ENCODE measurements at places on chromosomes 4 and X.

DNA sequence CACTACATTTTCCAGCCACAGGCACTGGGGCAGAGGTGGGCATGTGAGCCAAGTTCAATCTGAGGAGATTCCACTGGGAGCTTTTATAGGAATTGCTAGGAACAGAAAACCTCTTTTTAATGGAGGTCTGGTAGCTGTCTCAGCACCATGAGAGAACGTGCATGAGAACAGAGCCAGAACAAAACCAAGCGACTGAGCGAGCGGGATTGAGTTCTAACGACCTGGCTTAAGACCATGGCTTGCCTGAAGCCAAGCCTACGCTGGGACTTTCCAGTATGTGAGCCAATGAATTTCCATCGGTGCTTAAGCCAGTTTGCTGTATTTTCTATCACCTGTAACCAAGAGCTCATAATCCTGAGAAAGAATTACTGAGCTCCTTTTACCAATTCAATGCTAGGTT, 183.7 kb downstream of the NR3C2 start:
- no peak for DNase-seq

- DNase-seq = no peak
These were observed 15.9 kb downstream of the CTAG1A start for GRCh38 chrX:154600759-154601374.

DNA sequence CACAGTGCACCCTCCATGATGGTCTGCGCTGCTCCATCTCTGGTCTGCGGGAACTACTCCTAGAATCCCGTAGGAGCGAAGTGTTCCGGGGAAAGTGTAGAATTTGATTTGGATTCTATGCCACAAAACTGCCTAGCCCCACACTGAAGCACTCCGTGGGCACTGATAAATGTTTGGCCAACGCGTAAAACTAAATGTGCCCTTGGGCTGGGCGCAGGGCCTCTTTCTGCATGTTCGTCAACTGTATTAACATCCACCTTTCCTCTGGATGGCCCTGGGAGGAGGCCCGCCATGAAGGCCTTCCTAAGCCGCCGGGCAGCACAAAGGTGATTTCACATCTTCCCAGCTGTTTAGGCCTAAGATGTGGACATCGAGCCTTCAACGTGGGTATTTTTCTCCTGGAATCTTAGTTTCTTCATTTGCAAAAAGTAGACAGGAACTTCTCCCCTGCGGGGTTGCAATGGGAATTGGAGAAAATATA, 2.6 kb downstream of the MSX1 start:
- no peak for DNase-seq

- no peak for DNase-seq
These were observed 243.0 kb upstream of the TRAM1L1 start for GRCh38 chr4:117328333-117328732.

DNA sequence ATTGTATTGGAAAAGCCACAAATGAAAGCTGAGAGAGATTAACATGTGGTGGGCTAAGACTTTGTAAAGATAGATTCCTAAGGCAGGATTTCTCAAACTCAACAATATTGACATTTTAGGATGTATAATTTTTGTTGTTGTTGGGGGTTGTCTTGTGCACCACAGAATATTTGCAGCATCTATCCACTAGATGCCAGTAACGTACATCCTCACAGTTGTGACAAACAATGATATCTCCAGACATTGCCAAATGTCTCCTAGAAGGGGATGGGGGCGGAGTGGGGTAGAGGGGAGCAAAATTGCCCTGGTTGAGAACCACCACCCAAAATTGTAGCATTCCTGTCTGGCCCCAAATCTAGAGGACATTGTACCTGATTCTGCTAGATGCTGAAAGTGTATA, 14.7 kb upstream of the CBR4 start:
- peak; percentile 57 for DNase-seq

DNA sequence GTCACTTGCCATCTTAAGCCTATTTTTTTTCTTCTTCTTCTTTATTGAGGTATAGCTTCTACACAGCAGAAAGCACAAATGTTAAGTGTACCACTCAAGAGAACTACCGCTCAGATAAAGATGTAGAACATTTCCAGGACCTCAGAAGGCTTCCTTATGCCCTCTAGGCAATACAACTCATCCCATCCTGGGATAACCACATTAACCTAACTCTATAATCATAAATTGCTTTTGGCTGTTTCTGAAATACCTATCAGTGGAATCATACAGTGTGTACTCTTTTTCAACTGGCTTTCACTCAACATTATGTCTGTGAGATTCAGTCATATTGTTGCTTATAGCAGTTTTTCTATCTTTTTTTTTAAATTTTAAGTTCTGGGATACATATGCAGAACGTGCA, 51.7 kb downstream of the ARFIP1 start:
- no peak for DNase-seq

GRCh38 chr4:57465321-57466056, 355.3 kb upstream of the IGFBP7 start:
- no peak for DNase-seq

GRCh38 chrX:30373951-30374350, 64.8 kb upstream of the NR0B1 start:
- DNase-seq = no peak

DNA sequence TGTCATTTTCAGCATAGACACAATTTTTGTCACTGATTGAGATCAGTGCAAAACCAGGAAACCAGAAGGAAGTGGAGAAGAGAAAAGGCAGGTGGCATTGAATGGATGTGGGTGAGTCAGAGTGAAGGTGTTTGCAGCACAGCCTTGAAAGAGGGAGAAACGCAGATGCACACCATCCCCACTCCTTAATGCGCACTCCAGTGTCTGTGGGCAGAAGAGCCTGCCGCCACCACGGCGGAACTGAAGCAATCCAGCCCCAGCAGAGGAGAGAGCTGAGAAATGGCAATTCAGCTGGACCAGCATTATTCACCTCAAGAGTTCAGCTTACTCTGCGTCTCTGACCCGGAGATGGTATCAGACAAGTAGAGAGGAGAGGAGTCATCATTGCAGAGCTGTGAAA, 393.1 kb upstream of the FRG1 start:
- DNase-seq = no peak

- DNase-seq = no peak
These were observed 77.1 kb downstream of the EIF4E start for GRCh38 chr4:98851806-98852205.

DNA sequence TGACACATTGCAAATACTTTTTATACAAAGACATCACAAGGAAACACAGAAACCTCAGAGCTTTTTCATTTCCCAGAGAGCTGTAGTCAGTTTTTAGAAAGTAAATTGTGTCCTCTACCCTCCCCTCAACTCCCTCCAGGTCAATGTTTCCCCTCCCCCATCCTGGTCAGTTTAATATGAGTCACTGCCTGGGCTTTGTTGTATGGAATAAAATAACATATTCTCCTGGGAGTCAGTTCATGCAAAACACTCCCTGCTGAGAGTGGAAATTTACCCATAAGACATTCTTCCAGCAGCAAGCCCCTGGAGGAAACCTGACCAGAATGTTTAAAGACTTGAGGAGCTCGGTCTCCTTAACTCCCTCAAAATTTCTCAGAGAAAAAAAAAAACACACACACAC, 270.1 kb upstream of the LDB2 start:
- no peak for DNase-seq

DNA sequence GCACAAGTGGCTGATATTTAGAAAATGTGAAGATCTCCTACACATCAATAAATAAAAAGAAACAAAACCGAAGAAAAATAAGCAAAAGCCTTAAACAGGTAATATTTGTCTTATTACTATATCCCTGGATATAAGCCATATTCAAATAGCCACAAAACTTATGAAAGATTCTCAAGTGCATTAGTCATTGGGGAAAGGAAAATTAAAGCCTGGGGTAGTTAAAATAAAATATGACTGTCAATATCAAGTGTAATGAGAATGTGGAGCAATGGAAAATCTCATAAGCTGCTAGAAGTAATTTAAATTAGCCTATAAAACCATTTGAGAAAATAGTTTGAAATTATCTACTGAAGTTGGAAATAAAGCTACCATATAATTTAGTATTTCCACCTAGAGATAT, 399.9 kb downstream of the GASK1B start:
- DNase-seq = no peak

- no peak for DNase-seq
These were observed 28.8 kb upstream of the GRIA3 start for GRCh38 chrX:123155327-123155726.

GRCh38 chr4:180456928-180457327, 1786.3 kb upstream of the TENM3 start:
- no peak for DNase-seq

DNA sequence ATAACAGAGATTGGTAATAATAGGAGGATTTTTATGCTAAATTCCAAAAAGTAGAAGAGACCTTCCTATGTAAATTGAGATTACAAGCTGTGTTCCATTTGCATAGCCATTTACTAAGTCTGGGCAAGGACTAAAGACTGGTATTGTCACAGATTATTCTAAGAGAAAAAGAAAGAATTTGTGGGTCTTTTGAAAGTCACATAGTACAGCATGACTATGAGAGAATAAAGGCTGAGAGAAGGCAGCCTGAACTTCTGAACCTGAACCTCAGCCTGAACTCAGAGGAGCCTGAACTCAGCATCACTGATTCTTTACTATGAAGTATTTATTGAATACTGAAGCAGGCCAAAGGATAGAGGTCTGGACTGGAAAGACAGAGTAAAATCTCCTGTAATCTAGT, 297.5 kb downstream of the STPG2 start:
- no peak for DNase-seq

DNA sequence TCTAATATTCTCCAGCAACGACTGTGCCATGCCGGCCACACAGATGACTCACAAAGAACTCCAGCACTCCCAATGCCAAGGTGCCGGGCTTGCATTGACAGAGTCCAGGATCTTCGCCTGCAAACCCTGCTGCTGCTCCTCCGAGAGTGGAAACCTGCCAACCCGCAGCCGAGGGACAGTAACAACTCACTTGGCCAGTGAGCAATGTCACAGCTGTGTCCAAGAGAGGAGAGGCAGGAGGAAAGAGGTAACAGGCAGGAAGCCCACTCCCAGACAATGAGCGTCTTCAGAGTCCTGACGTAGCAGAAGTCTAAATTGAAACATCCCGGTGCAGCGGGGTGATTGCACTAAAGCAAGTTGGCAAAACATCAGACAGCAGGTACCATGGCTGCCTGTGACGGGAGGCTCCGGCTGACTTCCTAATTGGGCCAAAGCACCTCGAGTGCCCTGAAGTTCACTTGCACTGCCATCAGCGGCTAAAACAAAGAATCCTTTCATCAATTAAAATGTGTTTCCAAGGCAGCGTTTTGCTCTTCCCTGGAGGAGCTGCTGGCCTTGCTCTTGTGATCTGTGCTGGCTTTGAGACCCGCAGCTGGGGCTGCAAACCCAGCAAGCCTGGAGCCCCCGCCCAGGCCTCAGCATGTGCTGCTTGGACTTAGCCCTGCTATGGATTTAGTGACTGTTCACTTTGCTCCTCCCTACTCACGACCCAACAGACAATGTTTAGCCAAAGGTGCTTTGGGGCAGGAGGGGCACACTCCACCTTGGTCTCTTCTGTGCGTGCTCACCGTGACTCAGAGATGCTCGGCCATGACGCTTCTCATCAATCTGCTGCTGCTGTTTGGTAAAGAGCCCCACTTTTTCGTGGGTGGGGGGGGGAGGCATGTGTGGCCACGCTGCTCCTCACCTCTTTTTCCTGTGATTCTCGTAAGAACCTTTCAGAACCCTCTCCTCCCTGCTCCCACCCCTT, 36.5 kb downstream of the DCTD start:
- peak; percentile 41 for DNase-seq

GRCh38 chr4:65600656-65601055, 69.6 kb downstream of the EPHA5 start:
- DNase-seq = no peak

DNA sequence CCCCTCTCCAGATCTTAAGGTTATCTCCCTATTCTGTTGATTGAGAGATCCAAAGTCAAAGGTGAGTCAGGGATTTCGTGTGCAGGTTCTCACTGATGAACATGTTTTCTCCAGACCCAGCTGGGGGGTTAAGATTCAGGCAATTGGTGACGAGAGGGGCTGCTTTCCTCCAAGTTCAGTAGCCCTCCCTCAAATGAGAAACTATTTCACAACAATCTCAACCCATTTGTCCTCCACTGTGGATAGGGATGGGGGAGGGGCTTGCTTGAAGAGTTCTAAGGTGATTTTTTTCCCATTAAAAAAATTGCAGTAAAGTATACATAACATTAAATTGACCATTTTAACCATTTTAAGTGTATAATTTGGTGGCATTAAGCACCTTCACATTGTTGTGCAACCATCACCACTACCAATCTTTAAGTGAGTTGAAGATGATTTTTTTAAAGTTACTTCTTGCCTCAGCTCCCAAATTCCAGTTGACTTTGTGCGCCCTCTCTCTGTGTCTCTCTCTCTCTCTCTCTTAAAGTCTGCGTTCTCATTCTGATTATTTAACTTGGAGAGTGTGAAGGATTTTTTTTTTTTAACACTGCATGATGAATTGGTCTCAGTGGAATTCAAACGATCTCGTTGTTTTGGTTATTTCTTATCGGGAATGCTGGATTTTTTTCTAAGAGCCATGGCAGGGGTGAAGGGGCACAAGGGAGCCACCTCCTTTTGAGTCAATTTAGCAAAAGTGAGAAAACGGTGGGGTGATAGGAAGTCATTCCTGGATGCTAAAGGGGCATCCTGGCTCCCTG, 175.9 kb downstream of the SHROOM3 start:
- no peak for DNase-seq

DNA sequence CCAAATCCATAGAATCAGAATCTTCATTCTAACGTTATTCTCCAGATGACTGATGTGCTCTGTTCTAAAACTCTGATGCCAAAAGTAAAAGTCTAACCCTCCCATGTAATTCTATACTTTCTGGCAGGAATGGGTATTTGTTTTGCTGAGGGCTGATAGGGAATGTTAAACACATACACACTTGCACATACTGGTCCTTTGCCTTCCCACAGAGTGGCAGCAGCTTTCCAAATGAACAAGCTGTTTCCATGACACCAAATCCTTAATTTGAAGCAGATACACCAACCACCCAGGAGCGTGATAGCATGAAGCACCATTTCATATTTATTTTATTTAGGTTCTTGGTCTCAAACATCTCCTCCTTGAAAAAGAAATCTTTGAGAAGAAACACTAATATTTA, 155.5 kb upstream of the PRDX4 start:
- no peak for DNase-seq

- DNase-seq = no peak
These were observed 83.6 kb downstream of the JAKMIP1 start for GRCh38 chr4:6116696-6117285.

- DNase-seq = no peak
These were observed 42.0 kb upstream of the PRKG2 start for GRCh38 chr4:81257021-81257420.

GRCh38 chr4:128810331-128810870, 901 bp downstream of the JADE1 start:
- DNase-seq = peak; percentile 18

DNA sequence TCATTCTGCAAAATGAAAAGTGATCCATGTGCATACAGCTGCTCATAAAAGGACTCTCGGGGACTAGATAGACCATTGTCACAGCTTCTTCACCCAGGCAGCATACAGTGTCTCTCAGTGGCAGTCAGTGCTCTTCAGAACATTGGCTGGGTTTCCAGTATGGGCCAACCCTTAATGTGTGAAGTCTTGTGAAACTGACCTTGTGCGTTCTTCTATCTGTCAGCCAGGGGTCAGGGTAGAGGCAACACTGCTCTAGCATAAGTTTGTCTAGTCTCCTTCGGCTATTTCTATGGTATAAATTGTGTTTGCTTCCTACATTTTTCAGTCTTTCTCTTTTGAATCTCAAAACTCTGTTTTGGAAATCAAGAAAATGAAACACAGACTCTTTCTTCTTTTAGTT, 37.0 kb upstream of the SMIM31 start:
- DNase-seq = peak; percentile 3

Data from RWPE1 (cell line).